ENCODE measurements at places on chromosomes 4 and X.

- DNase-seq, result no peak
Measured at GRCh38 chrX:148588649-148589310, 88.4 kb downstream of the AFF2 start.

DNA sequence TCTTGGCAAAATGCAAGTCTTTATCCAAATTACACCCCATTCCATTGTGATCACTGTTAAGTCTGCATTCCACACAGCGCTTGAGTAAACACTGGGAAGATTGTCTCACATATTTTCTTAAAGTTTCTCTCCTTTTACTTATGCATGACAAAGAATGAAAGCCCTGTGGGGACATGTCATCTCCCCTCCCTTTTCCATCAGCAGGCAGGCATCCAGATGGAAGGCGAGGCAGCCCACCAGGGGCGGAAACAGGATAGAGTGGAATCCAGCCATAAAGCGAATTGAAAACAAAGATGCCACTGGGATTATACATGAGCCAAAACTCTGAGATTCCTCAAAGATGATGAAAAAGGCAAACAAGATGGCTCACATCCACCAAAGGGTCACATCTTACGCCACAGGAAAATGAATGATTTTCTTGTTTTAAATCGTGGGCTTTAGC is 78.2 kb downstream of the AFAP1 start:
- no peak for DNase-seq

- DNase-seq, result peak; percentile 89
Measured at GRCh38 chr4:176789955-176790354, 2.8 kb downstream of the VEGFC start.

DNA sequence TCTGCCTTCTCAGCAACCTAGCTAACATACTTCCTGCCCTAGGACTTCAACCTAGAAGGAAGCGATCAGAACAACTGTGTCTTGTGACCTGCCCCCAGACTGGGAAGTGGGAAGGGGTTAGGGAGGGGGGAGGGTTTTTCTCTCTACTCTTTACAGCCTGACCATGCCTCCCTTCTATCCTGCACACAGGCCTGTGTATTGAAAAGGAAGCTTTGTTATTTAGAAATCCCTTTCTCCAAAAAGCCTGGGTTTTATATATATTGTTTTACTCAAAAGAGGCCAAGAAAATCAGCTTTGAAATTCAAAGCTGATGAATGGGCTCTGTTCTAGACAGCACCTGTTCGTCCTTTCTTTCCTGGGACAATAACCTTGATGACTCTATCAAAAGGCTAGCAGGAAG is 35.2 kb upstream of the SMS start:
- DNase-seq, result peak; percentile 18

DNA sequence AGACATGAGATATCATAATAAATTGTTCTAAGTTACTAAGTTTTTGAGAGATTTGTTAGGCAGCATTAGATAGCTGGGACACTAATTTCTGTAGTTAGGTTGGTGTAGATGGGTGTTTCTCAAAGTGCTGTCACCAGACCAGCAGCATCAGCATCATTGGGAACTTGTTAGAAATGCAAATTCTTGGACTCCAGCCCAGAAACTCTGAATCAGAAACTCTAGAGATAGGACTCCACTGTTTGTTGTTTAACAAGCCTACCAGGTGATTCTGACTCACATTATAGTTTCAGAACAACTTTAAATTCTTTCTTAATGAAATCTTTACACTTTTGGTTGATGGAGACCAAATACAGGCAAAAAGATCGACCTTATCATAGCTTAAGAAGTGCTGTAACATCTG is 173.7 kb downstream of the PABPC4L start:
- no peak for DNase-seq

GRCh38 chr4:173420324-173420752 is 21.4 kb upstream of the SCRG1 start:
- DNase-seq, result peak; percentile 69

DNA sequence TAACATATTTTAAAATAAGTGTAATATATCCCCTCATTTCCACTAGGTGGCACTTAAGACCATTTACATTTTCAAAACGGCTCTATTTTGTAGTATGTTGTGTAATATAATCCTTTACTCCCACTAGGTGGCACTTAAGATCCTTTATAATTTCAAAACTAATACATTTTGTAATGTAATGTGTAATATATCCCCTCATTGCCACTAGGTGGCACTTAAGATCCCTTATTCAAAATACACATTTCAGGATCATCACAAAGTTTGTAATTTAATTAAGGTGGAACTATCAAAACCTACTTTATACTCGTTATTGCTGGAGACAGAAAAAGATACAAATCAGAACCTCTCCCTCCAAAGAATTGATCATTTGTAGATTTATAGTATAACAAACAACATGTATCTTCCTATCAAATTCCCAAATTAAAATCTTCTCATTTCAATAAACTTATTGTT is 132.5 kb downstream of the ARHGAP6 start:
- peak; percentile 82 for DNase-seq

- DNase-seq, result no peak
Measured at GRCh38 chrX:54045563-54046228, 1.4 kb upstream of the PHF8 start.

- no peak for DNase-seq
Measured at GRCh38 chr4:150609131-150609530, 27.2 kb downstream of the MAB21L2 start.

GRCh38 chrX:122004127-122004526 is 956.7 kb downstream of the GLUD2 start:
- DNase-seq, result no peak

DNA sequence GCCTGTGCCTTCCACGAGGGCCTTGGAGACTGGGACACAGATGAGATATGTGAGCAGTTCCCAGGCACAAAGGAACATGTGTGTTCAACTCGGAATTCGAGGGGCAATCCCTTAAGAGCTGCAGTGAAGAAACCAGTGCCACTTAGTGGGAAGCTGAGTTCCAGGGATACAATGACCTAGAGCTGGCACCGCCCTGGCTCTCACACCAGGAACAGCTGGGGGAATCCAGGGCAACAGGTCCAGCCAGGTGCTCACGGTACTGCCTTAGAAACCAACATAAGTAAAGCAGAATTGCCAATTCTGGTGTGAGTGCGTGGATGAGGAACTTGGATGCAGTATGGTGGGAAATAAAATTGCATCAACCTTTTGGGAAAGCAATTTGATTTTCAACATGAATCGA is 122.9 kb downstream of the AFAP1 start:
- DNase-seq, result no peak

DNA sequence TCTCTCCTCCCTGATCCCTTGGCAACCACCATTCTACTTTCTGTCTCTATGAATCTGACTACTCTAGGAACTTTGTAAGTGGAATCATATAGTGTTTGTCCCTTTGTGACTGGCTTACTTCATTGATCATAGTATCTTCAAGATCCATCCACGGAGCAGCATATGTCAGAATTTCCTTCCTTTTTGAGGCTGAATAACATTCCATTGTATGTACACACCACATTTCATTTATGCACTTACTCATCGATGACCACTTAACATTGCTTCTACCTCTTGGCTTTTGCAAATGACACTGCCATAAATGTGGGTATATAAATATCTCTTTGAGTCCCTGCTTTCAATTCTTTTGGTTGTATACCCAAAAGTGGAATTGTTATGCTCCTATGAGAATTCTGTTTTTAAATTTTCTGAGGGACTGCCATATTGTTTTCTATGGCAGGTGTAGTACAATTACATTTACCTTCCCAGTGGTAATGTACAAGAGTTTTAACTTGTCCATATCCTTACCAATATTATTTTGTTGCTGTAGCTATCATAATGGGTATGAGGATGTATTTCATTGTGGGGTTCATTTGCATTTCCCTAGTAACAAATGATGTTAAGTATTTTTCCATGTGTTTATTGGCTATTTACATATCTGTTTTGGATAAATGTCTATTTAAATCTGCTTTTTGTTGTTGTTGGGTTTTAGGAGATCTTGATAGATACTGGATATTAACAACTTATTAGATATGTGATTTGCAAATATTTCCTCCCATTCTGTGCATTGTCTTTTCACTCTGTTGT is 466.1 kb downstream of the C4orf33 start:
- DNase-seq, result no peak

DNA sequence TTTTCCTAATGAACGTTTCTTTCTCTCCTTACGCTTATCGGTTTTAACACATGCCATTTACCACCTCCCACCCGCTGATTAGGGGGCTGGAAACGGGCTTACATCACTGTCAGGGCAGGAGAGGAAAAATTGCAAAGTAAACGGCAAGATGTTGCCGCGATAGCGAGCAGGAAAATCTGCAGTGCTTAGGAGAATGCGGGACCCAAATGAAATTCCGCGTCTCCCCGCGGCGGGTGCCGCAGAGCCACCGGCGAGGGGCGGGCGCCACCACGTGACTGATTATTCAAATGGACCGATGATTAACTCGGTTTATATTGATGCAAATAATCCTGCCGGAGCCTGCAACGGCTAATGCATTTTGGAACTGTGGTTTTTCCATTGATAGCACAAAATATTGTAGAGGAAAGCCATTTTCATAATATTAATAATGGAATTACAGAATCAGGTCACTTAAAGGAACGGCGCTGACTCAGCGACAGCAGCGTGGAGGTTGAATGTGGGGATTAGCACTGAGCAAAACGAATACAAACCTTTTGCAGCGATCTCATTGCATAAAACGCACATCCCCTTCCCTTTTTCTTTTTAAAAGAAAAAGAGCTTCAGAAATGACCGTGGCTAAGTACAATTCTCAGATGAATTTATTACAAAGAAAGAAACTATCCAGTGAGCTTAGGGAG is 224.2 kb downstream of the STIM2 start:
- no peak for DNase-seq

- no peak for DNase-seq
Measured at GRCh38 chr4:141768954-141769353, 132.6 kb downstream of the IL15 start.

- DNase-seq, result no peak
Measured at GRCh38 chr4:38266616-38267015, 306.4 kb downstream of the PTTG2 start.

DNA sequence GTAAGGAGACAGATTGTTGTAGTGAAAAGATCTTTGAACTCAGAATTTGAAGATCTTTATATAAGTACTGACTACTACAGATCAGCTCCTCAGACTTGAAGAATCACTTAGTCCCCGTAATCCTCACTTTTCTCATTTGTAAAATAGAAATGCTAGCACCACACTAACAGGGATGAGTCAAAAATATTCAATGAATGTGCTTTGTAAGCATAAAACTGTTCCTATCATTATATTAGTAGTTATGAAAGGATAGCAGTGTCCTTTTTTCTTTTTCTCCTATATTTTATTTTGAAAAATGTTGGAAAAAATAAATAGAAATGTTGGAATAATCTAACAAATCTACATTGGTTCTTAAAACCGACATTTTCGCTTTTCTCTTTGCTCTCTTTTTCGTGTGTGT is 25.4 kb downstream of the NFKB1 start:
- DNase-seq, result no peak

DNA sequence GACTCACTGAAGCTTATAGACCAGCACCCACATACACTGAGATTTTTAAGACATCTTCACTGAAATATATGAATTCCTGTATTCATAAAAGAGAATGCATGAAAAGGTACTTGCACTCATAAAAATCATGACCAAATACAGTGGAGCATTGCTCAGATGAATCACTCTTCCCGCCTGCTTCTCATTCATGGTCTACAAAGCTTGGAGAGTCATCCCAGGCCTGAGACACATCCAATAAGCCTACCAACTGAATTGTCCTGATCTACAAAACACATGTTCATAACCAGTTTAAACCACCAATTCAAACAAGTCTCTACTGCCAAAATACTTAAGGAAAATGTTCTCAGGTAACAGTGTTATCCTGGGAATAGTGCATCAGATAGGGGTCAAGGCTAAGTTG is 38.1 kb downstream of the PROM1 start:
- DNase-seq, result no peak

DNA sequence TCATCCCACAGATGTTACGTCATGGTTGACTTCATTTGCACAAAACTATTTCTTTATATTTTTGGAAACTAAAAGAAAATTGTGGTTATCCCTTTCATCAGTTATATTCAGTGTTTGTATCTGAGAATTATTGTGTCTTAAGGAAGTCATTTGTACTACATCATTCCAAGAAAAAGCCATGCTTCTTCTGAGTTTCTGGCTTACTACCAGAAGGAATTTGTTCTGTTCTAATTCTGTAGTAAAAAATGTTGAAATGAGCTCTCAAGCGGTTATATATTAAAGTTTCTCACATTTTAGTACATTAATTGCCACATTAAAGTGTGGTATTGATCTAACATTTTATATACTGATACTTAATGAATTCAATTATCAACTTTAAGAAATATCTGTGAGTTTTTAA is 1844.5 kb downstream of the PCDH7 start:
- DNase-seq, result no peak

DNA sequence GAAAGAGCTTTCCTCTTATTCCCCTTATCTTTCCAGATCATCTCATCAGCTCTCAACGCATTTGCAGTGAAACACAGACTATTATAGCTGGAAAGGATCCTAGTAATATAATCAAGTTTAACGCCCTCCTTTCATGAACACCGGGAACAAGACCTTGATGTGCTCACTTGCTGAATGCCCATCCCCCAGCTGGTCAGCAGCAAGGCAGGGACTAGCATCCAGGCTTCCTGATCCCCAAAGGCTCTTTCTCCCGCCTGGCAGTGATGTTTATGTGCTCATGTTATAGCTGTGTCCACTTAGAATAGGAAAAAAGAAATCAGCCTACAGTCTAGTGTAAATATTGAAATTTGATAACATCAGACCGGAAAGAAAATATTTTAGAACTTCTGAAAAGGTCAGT is 24.6 kb downstream of the GPC4 start:
- DNase-seq, result no peak

DNA sequence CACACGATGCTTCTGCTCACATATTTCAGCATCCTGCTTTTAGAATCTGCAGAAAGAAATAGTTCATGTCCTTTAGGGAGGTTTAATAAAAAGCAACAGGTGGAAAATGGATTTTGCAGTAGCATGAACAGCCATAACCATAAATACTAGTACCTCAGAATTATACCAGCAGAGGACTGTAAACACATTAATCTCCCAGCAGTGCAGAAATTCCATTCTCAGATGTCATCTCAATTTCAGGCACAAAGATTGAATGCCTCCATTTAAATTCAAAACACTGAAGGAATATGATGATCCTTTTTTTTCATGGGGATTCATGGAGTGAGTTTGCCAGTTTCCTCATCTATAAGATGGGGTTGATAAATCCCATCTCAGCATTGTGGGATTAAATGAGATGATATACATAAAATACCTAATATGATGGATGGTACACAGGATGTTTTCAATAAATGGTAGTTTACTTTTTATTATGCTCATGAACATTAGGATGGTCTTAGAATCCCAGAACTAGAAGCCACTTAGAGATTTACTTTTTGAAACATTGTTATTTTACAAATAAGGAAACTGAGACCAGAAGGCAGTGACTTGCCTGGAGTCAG is 566 bp upstream of the LIMCH1 start:
- no peak for DNase-seq

DNA sequence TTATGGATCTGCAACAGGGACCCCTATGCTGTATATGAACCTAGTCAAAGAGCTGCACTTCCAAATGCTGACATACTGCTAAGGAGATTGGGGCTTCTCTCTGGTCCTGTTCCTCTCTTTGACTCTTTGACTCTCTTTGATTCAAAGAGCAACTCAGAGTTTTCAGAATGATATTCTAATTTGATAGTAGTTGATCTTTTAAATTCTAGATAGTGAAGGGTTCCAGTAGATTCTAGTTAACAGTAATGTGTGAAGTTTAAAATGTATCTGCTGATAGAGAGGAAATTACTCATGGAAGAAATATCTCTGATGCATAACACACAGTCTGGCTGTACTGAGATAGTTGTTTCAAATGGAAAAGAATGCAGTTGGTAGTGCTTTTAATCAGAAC is 239.1 kb downstream of the RASL11B start:
- no peak for DNase-seq

All from Kasumi-1 (cell line).